ENCODE measurements at places on chromosomes 12 and 14.

GRCh38 chr14:103158688-103159087 lies 35.4 kb downstream of the TNFAIP2 start:
- peak; percentile 31 for DNase-seq

DNA sequence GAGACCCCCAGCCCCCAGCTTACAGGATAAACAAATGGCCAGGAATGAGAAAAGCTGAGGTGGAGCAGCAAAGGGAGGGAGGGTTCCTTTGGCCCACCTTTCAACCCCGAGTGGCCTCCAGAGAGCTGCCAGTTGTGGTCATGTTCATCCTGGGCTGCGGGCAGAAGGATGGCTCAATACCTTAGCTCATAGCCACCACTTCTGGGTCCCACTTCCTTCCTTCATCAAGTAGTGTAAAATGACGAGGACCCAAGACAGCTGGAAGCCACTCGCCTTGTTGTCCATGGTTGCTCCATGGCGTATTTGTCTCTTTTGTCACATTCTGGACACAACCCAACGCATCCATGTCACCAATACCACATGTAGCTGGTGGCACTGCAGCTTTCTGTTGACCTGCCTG lies 24.2 kb downstream of the CRACR2A start:
- DNase-seq: no peak

GRCh38 chr14:55233591-55233990 lies 37.6 kb upstream of the FBXO34 start:
- DNase-seq: no peak

GRCh38 chr12:82279536-82280058 lies 78.6 kb downstream of the CCDC59 start:
- DNase-seq: no peak

GRCh38 chr12:91109148-91109564 lies 2.1 kb downstream of the LUM start:
- DNase-seq: peak; percentile 88

GRCh38 chr14:22541721-22542120 lies 47.3 kb downstream of the DAD1 start:
- DNase-seq: no peak

GRCh38 chr14:96953087-96953874 lies 156.1 kb downstream of the VRK1 start:
- no peak for DNase-seq

- peak; percentile 76 for DNase-seq
Measured at GRCh38 chr12:51415931-51416330, 8.7 kb upstream of the SLC4A8 start.

- peak; percentile 68 for DNase-seq
Measured at GRCh38 chr12:124739953-124740561, 123.6 kb downstream of the SCARB1 start.

DNA sequence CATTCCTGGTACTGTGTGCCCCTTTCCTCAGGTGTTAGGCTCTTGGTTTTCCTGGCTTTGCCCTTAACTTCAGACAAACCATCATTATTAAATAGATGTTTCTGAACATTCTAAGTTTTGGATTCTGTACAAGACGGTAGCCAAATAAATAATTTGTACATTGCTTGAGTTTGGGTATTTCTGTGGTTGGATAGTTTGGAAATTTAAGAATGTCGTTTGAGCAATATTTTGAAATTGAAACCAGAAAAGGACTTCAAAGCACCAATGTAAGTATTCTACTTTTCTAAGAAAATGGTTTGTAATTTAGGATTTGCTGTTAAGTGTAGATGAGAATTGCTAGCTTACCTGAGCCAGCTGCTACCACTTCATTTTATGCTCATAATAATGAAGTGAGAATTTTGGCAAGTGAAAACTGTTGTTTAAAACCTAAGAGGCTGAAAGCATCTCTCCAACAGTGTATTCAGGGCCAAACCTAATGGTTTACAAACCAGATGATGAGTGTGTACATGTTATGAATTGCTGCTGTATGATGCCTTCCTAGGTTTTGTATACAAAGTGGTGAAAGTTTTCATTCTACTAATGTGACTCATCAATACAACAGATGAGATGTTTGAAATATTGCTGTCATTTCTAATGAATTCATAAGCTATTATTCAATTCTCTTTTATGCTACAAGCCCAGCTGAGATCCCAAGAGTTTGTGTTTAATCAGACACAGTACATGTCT lies 181.5 kb upstream of the PRKD1 start:
- no peak for DNase-seq

DNA sequence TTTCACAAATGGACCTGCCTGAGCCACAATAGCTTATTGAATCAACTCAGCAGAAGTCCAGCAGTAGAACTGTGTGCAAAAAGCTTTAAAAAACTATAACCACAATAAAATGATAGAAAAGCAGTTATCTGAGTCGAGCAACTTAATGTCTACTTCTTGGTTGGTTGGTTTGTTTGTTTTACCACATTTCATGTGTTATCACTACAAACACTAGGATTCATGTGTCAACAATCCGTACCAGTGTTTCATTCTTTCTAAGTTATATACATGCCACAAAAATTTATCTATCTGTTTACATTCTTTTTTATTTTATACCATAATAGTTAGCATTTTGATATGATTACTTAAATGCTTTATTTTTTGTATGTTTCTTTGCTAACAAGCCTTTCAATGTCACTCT lies 339.0 kb downstream of the KCNH5 start:
- DNase-seq: no peak

Measured in trophoblast cell (in vitro differentiated cells and primary cell).